ENCODE measurements at places on chromosomes 13 and 19.

GRCh38 chr13:41900918-41901317, 60.0 kb downstream of the VWA8 start:
- no peak for DNase-seq

- no peak for DNase-seq
Observed at GRCh38 chr13:28128926-28129325, 9.4 kb upstream of the PAN3 start.

GRCh38 chr13:99331881-99332293, 24.7 kb upstream of the GPR183 start:
- no peak for DNase-seq

DNA sequence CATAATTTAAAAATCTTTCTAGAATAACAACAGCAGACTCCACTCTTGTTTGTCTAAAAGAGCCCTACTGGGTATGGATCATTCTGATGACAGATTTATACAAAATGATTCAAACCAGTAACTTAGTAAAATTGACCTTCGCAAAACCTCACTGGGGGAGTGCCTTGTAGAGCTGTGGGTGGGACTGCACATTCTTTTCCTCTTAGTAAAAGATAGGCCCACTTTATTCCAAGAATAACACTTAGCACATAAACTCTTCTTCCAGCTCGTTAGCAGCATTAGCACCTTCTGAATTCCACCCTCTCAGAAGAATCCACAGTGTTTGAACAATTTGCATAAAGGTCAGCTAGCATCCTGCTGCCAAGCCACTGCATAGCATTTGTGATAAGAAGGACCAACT, 106.8 kb downstream of the STOML3 start:
- no peak for DNase-seq

- DNase-seq: no peak
Observed at GRCh38 chr13:67100730-67101129, 129.4 kb downstream of the PCDH9 start.

DNA sequence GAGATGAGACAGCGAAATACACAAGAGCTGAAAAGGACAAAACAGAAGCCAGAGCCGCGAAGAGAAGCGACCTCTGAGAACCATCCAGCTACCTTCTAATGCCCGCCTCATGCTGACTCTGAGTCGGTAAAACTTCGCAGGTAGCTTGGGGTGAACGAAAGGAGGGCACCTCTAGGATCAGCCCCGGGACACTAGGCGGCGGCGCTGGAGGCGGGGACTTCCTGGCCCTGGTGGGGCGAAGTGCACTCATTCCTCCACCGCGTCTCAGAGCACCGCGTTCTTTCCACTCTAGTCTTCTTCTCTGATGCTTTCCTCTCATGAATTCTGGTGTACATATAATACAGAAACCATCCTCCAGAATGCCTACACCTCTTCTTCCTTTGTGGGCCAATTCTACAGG, 50.1 kb downstream of the KL start:
- DNase-seq: no peak

GRCh38 chr13:48448959-48449614, 36.2 kb upstream of the LPAR6 start:
- no peak for DNase-seq

GRCh38 chr13:34620074-34620850, 321.8 kb upstream of the NBEA start:
- no peak for DNase-seq

- no peak for DNase-seq
Observed at GRCh38 chr19:22603518-22604440, 30.3 kb upstream of the ZNF492 start.

DNA sequence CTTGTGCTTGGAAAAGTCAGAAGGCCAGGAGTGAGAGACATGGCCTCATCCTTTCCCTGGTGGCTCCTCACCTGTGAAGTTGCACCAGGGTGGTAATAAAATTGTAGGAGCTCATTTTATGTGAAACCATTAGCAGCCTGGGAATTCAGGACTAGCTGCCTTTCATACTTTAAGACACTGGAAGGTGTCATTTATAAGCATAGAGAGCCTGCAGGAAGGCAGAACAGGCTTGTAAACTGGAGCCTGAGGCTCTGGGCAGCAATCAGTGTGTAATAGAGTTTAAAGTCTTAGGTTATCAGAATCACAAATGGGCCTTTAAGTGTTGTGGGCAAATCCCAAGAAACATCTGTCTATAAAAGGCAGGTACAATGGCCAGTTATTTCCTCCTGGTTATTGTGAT, 127.2 kb downstream of the TM9SF2 start:
- DNase-seq: no peak

DNA sequence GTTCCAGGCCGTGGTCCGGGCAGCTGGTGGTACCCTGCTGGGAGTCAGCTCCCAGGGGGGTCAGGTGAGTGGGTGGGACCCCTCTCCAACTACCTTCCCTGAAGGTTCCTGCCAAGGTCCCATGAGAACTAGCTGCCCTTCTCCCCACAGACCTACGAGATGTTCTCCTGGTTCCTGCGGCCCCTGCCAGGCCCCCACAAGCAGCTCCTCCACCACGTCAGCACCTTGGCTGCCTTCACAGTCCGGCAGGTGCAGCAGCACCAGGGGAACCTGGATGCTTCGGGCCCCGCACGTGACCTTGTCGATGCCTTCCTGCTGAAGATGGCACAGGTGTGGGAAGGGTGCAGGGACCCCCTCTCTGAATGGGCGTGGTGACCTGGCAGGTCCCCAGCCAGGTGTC, 5.5 kb downstream of the CYP2S1 start:
- DNase-seq: no peak

DNA sequence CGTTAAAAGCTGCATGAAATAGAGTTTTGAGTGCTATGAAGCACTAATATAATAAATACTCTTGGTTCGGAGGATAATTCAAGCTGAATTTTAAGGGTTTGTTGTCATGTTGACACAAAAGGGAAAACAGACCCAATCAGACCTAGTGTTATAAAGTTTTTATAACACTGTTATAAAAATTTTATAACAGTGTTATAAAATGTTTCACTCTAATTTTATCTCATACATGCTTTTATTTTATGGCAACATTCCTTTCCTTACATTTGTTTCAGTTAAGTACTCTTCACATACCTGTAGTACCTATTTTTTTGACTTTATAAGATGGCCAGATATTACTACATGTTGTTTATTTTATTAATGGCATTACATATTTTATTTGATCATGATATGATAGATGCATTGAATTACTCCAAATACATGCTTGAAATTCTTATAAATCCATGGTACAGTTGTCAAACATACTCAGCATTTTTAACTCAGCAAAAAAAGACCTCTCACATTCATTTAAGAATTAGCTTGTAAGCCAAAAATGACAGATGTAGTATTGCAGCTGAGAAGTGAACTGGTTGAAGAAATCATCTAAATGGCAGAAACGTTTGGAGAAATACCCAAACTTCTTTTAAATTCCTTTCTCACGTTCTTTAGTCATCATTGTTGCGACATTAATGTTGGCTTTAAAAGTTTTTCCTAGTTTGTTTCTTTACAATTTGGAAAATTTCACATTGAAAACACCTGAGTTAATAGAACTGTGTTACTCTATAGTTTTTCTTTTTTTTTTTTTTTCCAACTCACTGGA, 104.5 kb downstream of the PIBF1 start:
- no peak for DNase-seq

GRCh38 chr19:11971041-11971440, 6.2 kb downstream of the ZNF763 start:
- no peak for DNase-seq

- peak; percentile 38 for DNase-seq
Observed at GRCh38 chr19:46466536-46467196, 4.7 kb downstream of the PNMA8A start.

DNA sequence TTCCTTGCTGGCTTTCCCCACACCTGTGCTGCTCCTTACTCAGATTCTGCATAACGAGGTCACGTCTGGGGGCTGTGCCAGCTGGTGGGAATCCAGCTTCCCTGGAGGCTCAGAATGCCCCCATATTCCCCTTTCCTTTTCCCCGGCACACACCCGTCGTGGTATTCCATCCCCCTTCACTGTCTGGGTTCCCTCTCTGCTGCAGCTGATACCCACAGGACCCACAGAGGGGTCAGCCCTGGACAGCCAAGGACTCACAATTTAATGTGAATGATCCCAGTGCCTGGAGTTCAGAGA, 4.2 kb upstream of the MYH14 start:
- no peak for DNase-seq

DNA sequence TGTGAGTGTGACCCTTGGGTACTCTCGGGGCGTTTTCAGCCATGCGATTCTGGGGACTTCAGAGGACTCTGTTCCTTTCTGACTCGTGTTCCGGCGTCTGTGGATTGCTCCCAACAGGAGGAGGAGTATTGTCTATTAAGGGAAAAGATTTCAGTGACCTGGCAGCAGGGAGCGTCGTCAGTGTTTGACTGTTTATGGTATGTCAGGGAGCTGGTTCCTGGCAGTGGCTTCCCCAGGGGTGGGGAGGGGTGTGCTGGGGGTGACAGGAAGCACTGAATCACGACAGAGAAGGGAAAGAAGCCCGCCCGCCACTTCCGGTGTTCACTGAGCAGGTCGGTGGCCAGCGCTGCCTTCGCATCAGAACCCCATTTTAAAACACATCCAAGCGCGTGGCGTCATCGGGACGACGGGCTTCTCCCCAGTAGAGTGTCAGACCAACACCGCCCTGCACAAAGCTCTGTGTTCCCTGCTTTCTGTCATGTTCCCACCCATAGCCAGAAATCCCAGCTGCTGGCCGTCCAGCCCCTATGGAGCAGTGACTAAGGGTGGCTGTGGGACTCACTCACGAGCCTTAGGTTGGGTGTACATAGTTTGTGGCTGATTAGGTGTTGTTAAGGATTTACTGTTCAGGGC, 33.8 kb downstream of the COL4A2 start:
- peak; percentile 93 for DNase-seq

DNA sequence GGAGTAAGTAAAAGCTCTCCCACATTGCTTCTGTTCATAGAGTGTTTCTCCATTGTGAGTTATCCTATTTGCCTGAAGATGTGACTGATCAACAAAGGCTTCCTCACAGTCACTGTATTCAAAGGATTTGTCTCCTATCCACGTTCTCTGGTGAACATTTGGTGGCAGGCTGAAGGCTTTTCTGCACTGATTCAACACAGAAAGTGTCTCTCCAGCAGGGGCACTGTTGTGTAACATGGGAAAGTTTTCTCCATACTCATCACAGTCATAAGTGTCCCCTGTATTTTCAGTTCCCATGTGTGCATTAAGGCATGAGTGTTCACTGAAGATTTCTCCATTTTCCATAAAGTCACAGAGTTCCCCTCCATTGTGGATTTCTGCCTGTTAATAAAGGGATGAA, 17.6 kb downstream of the ZNF121 start:
- DNase-seq: no peak

DNA sequence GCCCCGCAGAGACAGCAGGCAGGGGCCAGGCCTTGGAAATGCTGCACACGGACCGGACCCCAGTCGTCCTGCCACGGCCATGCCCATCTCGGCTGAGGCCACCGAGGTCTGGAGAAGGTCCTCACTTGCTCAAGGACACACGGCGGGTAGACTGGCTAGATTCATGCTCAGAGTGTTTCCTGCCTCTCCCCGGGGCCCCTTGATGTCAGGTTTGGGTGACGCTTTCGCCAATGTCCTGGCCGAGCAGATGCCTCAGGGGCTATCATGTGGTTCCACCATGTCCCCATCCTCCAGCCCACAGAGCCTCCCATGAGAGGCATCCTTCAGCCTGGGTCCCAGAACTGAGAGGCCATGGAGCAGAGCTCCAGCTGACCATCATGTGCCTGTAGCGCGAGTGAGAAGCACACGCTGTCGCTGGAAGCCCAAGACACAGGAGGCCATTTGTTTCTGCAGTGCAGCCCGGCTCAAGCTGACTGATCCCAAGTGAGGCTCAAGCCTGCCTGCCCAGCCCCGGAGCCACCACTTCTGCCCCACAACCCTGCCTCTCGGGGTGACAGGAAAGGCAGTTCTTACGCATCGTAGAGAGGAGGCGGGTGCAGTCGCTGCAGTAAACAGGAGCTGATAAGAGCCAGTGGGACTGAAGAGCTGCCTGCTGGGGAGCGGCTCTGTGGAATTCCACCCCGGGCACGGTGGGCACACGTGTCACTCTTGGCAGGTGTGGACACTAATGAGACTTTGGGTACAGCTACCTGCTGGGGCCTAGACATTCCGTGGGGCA, 53.9 kb upstream of the GAS6 start:
- DNase-seq: no peak

GRCh38 chr19:55594996-55595545, 4.2 kb downstream of the FIZ1 start:
- no peak for DNase-seq

GRCh38 chr13:84263354-84264069, 381.2 kb upstream of the SLITRK1 start:
- no peak for DNase-seq

DNA sequence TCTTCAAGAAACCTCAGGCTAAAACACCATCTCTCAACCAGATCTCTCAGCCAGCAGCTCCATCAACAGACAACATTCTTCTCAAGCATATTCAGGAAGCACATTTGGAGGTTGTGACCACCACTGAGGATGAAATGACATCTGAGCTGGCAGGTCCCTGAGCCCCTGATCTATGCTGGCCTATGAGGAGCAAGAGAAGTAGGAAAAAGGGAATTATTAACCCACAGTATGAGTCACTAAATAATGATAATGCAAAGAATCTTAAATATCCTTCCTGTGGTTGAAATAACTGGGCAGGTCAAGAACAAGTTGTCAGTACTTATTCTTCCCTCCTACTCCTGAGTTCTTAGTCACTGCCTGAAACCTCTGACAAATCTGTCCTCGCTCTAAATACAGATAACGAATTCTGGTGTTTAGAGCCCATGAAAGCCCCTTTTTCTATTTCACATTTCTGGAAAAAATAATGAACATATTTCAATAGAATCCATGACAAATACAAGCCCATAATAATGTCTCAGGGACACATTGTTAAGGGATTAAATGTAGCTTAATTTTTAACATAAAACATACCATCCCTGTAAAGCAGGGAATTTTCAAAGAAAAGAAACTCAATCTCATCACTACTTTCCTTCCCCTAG, 225.8 kb upstream of the IRS2 start:
- DNase-seq: no peak

- DNase-seq: no peak
Observed at GRCh38 chr13:30034458-30034795, 184.0 kb upstream of the UBL3 start.

All from uterus (tissue), 4 donors.